DMS53 (cell line): ENCODE measurements at places on chromosomes 13 and 19.

DNA sequence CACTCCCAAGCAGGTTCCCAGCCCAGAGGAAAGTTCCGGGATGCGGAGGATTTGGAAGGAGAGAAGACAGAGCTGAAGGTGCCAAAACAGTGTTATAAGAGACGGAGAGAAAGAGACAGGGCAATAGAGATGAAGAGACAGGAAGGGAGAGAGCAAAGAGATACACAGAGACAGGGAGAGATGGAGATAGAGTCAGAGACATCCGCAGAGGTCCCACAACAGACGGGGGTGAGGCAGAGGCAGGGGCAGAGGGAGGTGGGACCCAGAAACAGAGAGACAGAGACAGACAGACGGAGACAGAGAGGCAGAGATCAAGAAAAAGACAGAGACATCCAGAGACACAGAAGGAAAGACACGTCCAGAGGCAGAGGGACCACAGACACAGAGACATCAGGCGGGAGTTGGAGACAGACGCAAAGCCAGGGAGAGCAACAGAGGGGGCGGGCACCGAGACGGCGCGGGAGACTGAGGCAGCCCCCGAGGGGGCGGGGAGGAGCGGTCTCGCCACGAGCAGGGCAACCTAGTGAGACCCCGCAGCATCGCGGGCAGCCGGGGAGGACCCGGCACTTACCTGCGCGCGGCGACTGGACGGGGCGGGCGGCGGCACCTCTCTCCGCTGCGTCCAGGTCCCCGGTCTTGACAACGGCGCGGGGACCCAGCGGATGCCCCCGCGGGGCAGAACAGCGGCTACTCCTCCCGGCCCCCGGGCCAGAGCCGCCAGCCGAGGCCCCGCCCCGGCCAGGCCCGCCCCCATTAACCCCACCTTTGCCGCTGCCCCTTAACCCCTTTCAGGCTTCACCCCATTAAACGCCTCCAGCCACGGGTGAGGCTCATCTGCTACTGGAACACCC, at the start of gene GPR4:
Gene GPR4 (minus strand): TSS at position 689 of the 851 bp plus-strand sequence. CDS start 10,346 bp downstream, outside the sequence.
- peak; percentile 18 for DNase-seq

DNA sequence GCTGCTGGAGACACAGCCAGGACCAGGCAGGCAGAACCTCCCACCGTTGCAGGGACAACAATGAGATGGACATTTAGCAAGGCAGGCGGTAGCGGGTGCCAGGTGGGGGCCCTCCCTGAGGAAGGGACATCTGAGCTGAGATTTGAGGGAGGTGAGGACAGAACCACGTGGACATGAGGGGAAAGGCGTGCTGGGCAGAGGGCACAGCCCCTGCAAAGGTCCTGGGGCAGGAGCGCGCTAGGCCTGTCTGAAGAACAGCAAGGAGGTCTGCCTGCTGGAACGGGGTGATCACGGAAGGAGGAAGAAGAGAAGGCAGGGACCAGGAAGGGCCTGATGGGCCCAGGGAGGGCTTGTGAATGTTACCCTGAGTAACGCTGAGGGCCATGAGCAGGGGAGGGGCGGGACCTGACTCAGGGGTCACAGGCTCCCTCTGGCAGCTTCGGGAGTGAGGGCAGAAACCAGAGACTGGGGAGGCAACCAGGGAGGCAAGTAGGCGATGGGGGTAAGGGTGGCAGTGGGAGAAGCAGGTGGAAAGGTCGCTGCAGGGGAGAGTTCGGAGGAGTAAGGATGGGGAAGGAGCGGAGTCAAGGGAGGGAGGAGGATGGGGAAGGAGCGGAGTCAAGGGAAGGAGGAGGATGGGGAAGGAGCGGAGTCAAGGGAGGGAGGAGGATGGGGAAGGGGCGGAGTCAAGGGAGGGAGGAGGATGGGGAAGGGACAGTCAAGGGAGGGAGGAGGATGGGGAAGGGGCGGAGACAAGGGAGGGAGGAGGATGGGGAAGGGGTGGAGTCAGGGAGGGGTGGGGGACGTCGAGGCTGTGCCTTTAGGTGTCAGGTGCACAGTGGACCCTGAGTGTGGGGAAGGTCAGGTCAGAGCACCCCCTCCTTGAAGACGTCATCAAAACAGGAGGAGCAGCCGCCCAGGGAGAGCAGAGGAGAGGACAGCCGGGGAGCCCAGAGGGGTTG, 15.7 kb upstream of the B3GNT3 start:
- DNase-seq = peak; percentile 67

DNA sequence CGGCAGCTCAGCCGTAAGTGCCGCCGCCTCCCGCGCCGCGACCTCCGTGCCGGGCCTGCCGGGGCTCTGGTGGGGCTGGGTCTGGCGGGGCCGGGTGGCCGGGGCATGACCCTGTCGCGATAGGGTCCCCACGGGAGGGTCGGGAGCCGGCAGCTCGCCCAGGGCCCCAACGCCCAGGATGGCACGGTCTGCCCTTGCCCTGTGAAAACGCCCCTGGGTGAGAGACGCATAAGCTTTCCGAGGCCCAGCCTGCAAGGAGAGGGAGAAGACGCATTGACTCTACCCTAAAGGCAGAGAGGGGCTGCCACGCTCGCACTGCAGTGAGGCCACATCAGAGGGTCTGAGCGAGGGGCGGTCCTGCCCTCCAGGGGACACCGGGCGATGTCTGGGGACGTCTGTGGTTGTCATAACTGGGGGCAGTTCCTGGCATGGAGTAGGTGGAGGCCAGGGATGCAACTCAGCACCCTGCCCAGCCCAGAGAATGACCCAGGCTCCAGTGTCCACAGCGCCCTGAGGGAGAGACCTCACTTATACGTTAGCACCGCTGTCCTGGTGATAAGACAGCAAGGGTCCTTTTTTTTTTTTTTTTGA, 539 bp downstream of the ZNF554 start:
- peak; percentile 42 for DNase-seq

DNA sequence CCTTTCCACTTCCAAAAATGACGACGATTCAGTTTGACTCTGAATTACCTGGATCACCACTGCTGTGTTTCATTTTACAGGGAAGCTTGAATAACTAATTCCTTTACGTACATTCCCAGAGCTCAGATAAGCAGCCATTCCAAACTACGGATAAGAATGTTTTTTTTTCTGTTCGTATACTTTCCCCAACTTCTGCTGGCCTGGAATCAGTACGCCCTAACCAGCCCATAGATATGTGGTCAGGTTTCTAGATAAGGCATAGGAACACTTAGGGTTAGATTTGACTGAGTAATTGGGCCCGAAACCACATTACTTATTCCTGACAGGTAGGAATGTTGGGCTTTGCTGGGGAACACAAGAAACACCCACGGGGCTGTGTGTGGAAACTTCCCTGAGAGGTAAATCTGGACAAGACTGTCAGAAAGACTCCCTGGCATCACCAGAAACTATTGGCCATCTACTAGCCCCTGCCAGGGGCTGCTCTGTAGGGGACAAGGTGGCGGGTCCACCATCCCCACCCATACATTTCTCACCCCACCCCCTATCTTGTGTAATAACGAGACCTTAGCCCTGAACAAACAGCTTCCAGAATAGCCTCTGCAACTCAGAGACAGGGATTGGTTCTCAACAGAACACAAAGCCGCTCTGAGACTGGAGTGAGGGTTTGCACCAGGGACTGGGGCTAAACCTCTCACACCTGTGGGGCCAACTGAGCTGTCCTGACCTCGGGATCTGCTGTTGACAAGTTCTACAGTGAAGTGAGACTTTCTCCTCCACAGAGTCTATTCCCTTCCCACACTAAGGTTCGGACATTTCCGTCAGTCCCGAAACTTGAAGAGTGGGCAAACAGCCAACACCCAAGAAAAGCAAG, 15.6 kb downstream of the RHPN2 start:
- DNase-seq = no peak

- no peak for DNase-seq
Measured at GRCh38 chr19:10812196-10812595, 23.8 kb downstream of the TMED1 start.

DNA sequence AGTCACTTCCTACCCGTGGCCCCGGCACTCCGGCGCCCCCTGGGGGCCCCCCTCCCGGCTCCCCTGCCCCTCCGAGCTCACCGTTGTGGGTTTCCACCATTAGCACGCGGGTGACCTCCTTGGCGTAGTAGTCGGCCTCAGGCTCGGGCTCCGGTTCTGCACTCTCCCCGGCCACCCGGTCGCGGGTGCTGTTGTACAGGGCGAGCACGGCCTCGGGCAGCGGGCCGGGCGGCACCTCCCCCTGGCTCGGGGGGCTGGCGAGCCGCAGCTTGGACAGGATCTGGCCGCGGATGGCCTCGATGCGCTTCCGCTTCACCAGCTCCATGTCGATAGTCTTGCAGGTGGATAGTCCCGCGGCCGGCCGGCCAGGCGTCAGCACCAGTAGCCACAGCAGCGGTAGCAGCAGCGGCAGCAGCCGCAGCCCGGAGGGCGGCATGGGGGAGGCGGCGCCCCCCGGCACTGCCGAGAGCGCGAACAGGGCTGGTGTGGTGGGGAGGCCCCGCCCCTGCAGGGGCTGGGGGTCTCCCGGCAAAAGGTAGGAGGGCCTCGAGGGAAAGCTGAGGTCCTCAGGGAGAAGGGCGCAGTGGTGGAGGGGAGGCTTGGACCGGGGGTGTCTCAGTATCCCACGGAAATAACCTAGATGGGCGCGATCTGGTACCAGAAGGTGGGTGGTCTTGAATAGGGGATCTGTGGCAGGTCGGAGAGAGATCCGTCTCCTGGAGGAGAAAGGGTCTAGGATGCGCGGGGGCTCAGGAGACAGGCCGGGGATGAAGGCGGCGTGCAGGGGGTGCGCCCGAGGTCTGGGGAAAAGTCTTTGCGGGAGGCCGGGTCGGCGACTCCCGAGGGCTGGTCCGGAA, 885 bp downstream of the TGFB1 start:
- peak; percentile 86 for DNase-seq

DNA sequence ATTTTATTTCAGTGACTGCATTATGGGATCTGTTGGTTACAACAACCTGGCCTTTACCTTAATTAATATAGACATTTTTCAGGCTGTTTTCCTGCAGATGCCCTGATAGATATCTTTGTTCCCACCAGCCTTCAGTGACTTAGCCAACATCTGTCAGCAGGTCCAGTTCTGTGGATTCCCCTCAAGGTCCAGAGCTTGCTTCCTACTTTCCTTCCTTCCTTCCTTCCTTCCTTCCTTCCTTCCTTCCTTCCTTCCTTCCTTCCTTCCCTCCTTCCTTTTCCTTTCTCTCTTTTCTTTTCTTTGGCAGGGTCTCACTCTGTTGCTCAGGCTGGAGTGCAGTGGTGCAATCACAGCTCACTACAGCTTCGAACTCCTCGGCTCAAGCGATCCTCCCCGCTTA, 14.4 kb upstream of the CYP2B6 start:
- no peak for DNase-seq

- DNase-seq = no peak
Measured at GRCh38 chr19:30807278-30807677, 435.1 kb downstream of the ZNF536 start.

- DNase-seq = no peak
Measured at GRCh38 chr19:40304306-40304705, 19.2 kb upstream of the AKT2 start.

DNA sequence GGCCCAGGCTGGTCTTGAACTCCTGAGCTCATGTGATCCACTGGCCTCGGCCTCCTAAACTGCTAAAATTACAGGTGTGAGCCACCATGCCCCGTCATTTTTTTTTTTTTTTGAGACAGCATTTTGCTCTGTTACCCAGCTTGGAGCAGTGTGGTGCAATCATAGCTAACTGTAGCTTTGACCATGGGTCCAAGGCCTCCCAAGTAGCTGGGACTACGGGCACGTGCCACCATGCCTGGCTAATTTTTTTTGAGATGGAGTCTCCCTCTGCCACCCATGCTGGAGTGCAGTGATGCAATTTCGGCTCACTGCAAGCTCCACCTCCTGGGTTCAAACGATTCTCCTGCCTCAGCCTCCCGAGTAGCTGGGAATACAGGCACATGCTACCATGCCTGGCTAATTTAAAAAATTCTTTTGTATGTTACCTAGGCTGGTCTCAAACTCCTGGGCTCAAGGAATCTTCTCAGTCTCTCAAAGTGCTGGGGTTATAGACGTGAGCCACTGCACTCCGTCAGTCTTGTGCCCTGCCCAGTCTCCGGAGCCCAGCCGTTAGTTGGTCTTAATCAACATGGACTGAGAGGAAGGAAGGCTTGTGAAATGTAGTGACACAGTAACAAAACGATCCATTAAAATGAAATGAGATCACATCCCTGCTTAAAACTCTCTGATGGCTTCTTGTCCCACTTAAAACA, 1.4 kb upstream of the LRG1 start:
- no peak for DNase-seq

GRCh38 chr19:1252221-1252820, 3.9 kb downstream of the MIDN start:
- DNase-seq = no peak

DNA sequence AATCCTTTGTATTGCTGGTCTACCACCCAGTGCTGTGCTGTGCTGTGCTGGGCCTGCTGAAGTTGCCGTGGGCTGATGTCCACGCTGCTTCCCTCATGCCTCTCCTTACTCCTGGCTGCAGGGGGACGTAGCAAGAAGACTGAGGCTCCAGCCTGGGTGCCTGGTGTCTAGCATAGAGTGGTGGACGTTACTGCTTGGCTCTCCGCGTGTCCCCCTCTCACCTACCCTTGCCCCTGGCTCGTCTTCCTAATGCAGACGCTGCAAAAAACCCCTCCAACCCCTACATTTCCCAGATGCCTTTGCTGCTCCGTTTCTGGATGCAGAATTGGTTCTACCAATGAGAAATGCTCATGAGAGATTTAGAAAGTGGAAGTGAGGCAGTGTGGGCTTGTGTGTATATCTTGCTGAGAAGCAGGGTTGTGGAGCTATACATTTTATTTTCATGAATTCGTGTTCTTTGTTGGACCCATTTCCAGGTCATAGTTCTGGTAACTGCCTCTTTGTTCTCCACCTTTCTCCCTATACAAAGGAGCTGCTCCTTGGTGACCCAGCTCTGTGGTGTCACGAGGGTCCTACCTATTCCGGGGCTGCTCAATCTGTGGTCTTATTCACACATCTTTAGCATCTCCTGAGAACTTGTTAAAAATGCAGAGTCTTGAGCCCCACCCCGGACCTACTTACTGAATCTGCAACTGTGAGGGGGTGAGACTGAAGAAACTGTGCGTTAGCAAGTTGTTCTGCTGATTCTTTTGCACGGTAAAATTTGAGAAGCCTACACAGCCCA, 7.9 kb upstream of the DENND1C start:
- DNase-seq = no peak

DNA sequence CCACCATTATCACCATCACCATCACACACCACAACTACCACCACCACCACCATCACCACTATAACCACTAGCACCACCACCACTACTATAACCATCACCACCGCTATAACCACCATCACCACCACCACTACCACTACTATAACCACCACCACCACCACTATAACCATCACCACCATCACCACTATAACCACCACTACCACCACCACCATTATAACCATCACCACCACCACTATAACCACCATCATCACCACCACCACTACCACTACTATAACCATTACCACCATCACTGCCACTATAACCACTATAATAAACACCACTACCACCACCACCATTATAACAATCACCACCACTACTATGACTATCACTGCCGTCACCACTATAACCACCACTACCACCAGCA, 173.2 kb downstream of the DCLK1 start:
- peak; percentile 15 for DNase-seq
